Ascending aorta (tissue), 2 donors: ENCODE measurements at places on chromosomes 5 and 9.

DNA sequence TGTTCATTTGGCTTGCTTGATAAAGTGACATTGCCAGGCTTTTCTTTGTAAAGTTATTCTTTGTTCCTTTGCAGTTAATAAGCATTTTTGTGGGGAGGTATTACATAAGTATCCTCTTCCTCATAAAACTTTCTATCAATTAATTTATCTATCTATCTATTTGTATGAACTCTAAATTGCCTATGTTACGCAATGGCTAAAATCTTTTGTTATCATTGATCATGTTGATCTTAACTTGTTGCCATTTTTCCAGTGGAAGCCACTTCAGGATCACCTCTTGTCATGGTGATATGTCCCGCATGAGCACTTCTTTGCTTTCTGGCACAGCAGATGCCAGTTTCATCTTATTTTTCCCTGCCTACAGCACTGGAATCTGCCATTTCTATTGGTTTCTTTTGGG lies 436.7 kb upstream of the KIF2A start:
- no peak overlapping the region for H3K27ac ChIP-seq
- no peak for DNase-seq
- H3K36me3 ChIP-seq: no peaks in the 10 kb centered on the region

- no peak overlapping the region for H3K4me3 ChIP-seq
- H3K27ac ChIP-seq: no peak overlapping the region
- no peak for DNase-seq
- peaks cover 3% of the 10 kb centered on the region for H3K4me1 ChIP-seq
- no peaks in the 10 kb centered on the region for H3K36me3 ChIP-seq
Observed at GRCh38 chr9:20749496-20750198, 65.6 kb downstream of the FOCAD start.

DNA sequence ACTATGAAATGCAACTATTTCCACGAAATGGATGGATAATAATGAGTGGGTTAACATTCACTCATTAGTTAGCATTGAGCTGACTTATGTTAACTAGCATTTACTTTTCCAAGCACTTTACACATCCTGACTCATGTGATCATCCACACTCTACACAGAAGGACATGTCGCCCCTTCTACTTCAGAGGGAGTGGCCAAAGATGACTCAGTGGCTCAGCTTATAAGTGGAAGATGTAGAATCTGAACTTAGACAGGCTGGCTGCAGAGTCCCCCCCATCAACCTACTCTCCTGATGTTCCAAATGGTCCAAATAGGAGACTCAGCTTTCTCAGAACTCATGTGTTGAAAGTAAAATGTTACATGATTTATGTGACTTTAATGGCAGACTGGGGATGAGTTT lies 146.0 kb downstream of the ADCY2 start:
- H3K4me1 ChIP-seq: no peaks in the 10 kb centered on the region
- H3K27ac ChIP-seq: no peak overlapping the region
- H3K27me3 ChIP-seq: no peaks in the 10 kb centered on the region

- no peak for DNase-seq
- H3K27ac ChIP-seq: no peak overlapping the region
- no peaks in the 10 kb centered on the region for H3K36me3 ChIP-seq
- no peak overlapping the region for H3K4me3 ChIP-seq
Observed at GRCh38 chr5:127335381-127335780, 44.8 kb downstream of the MEGF10 start.
